Hematopoietic multipotent progenitor cell treated with erythropoietin and hydrocortisone succinate and interleukin-3 and kit ligand, for 15 days (in vitro differentiated cells): ENCODE measurements at places on chromosomes 4 and X.

DNA sequence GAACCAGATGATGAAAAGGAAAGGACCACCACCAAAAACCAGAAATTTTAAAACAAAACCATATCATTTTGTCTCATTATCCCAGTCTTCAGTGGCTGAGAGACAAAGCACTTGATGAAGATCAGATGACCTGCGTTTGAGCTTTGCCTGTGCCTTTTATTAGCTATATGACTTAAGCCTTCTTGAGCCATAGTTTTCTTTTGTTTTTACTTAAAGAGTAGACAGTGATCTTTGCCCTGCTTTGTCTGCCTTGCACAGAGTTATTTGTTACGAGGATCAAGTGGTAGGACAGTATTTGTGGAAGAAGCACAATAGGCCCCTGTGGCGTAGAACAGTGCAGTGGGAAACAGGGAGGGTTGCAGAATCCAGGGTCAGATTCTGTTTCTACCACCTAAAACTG is 89.9 kb downstream of the SLC10A6 start:
- DNase-seq: no peak

- no peak for DNase-seq
These were observed 146.3 kb downstream of the GRIA3 start for GRCh38 chrX:123330229-123330942.

- no peak for DNase-seq
These were observed 494.9 kb downstream of the GALNTL6 start for GRCh38 chr4:172308078-172308477.

DNA sequence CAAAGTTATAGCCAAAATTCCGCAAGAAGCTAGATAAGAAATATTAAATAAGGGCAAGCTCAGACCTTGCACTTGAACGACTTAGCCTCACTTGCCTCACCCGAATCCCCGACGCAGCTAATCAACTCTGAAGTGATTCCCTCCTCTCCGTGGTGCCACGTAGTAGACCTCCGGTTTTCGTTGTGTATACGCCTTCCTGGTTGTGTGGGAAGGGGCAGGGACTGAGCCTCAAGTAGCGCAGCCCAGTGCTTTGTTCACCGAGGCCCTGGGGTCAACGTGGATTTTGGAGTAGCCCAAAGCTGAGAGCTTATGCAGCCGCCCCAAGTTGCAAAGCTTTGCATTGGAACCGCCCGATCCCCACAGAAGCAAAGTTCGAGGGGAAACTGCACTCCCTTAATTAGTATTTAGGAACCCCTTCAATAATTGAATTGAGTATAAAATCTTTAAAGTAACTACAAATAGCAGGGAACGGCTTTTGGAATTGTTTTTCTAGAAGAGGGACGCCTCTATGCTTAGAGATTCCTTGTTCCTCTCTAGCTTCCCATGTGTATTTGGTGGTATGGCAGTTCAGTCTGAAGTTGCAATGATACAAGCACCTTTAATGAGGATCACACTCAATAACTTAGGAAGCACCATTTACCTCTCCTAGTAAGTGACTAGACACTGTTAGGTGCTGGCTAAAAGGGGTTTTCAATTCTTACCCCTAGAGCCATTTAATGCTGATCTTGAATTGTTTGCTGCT is 55.7 kb downstream of the LINC00632 start:
- DNase-seq: no peak

DNA sequence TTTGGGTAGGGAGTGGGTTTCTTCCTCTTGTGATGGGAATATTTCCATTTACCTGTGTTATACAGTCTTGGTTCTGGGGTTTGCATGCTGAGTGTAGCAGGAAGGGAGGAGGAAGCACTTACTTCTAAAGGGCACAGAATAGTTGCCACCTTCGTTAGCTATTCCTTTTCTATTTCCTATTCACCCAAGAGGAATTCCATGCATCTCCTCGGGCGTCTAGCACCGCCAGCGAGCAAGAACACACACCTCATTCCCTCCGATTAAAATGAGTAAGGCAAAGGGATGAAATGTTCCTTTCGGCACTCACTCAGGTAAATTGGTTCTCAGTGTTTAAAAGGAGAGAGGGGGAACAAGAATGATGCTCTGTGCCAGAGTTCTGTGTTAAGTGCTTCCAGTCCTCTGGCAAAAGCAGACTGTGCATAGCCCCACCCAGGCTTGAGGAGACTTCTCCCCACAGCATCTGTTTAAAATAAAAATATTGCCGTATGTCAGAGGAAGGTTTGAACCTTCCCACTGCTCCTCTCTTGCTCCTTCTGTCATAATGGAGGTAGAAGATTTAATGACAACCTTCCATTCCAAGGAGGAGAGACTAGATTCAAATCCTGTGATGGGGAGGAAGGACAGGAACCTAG is 351.4 kb downstream of the PTTG2 start:
- DNase-seq: no peak

- no peak for DNase-seq
These were observed 50.8 kb downstream of the SLC2A9 start for GRCh38 chr4:9970399-9971011.

- DNase-seq: no peak
These were observed 264.0 kb downstream of the CHIC1 start for GRCh38 chrX:73826996-73827395.

- DNase-seq: no peak
These were observed 6.8 kb downstream of the PPARGC1A start for GRCh38 chr4:23882976-23883531.

DNA sequence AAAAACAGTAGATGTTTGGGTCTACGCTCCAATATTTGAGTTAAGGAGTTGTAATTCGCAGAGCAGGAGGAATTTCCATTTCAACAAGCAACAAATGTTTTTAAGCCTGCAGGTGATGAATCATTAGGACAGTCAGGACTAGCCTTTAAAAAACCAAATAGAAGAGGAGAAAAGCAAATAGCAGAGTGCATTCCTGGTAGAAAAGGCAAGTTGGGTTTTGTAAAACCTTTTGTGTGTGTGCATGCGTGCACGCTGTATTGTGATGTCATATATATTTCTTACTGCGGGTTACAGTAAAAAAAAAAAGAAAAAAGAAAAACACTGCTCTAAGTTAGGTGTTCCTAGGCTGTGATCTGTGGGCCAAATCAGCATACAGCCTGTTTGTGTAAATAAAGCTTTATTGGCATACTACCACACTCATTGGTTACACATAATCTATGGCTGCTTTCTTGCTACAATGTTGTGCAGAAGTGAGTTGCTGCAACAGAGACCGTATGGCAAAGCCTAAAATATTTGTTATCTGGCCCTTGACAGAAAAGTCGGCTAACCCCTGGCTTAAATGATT is 135.6 kb downstream of the MID1 start:
- no peak for DNase-seq

GRCh38 chr4:32735856-32736590 is 2015.9 kb downstream of the PCDH7 start:
- no peak for DNase-seq

GRCh38 chr4:146498291-146498690 is 23.4 kb downstream of the SLC10A7 start:
- DNase-seq: no peak

DNA sequence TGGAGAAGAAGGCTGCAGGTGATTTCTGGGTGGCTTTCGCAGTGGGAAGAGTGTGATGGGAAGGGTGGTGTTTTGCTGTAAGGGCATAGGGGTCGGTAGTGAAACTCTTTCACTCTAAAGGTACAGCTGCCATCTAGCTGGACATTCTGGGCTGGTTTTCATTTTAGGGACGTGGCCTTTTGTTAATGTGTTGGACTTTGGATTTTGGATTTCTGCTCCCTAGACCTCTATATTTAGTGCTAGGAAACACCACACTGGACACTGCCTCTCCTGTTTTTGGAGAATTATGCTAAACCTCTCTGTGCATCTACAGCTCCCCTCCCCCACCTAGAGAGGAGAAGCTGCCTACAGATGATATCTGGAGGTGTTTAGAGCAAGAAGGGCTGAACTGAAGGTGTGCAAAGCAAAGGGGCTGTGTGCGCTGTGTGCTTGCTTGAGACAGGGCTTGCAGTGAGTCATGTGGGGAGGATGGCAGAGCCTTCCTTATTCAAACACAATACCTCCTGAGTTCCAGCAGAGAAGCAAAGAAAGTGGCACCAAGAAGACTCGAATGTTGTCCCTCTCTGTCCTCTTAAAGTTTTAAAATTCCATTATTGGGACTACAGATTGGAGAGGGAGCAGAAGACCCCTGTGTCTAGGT is 47.9 kb downstream of the STARD8 start:
- no peak for DNase-seq

- DNase-seq: peak; percentile 51
These were observed 409.0 kb downstream of the BCOR start for GRCh38 chrX:39688576-39689375.

DNA sequence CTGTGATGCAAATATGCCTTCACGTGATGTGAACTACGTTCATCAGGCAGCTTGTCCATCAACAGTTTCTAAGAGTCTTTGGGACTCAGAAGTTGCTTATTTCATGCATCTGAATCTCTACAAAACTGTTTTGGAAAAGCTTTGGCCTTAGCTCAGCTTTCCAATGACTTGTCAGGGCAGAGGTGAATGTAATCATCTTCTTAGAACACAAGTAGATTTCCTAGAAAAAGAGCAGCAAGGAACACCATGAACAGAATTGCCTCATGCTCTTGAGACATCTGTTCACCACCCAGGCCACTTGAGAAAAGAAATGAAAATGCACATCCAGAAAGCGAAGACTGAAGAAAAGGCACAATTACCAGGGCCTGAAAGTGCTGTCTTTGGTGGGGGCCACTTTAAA is 105.8 kb upstream of the PDHA1 start:
- DNase-seq: no peak
